Foreskin keratinocyte (primary cell): ENCODE measurements at places on chromosomes 3 and 15. TPM values are rescaled to one million over a fixed set of nuclear protein-coding genes. Genes with fewer than 3 reads are reported as not detected.
A peak's percentile ranks its signal among the peaks of the same experiment; 100 is the strongest.

DNA sequence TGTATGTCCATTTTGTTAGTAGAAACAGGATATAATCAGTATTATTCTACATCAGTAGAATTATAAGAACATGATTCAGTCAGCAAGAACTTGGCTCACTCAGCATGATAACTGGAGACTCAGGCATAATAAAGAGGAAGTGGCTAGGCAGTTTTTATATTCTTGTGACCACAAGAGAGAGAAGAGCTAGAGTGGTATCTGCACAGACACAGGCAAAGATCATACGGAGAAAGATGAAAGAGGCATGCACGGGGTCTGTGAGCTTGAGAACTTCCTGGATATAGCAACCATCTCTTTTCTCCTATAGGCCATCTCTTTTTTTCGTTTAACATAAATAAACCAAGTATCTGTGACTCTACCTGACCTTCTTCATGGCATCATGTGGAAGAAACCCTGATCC lies 46.8 kb downstream of the MYO5A start:
- DNase-seq = peak; percentile 69

DNA sequence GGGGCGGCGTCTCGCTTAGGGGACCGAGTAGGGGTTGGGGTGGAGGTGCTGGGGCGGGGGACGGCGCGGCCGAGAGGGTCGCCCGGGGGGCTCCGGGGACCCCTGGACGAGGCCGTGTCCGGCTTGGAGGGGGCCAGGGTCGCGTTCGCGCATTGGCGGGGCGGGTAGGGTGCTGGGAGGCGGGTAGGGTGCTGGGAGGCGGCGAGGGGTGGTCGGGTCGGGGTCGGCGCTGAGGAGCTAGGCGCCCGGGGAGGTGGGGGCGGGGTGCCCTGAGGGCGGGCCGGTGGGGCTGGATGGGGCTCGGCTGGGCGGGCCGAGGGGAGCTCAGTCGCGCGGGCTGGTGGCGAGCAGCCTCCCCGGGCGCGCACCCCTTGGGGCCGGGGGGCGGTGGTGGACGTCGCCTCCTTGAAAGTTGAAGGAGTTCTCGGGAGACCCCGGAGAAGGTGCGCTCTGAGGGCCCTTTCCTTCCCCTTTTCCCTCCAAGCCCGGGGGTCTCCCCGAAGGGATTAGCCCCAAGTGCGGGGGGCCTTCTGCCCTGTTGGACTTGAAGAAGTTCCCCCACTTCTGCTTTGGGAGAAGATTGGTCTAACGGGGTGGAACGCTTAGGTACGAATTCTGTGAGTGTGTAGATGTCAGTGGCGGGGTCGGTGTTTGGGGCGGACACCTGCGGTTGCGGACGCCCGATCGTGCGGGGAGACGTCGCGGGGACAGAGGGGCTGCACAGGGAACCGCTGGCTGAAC lies 543 bp downstream of the MEF2A start:
- no peak for DNase-seq

GRCh38 chr3:55174747-55175146 lies 246.9 kb upstream of the LRTM1 start:
- DNase-seq = no peak

DNA sequence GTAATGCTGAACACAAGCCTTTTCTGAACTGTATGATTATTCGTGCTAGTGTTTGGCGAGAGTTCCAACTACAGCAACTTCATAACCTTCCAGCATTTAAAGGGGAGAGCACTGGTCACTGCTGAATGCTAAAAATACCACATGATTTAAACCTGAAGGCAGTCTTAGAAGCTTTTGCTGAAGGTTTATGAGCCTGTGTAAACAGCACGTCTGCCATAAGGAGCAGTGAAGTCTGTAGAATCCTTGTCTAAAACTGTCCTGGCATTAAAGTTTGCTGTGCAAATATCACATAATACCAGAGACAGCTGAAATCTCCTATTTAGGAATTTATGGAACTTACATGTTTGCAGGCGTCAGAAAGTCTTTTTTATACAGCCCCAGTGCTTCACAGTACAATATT lies 5.9 kb downstream of the SATB1 start:
- DNase-seq = no peak

DNA sequence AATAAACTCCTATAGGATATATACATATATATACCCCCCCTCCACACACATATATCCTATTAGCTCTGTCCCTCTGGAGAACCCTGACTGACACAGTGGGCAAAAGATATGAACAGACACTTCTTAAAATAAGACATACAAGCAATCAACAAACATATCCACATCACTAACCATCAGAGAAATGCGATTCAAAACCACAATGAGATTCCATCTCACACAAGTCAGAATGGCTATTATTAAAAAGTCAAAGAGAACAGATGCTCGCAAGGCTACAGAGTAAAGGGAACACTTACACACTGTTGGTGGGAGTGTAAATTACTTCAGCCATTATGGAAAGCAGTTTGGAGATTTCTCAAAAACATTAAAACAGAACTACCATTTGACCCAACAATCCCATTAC lies 46.2 kb upstream of the ARHGEF26 start:
- DNase-seq = no peak

DNA sequence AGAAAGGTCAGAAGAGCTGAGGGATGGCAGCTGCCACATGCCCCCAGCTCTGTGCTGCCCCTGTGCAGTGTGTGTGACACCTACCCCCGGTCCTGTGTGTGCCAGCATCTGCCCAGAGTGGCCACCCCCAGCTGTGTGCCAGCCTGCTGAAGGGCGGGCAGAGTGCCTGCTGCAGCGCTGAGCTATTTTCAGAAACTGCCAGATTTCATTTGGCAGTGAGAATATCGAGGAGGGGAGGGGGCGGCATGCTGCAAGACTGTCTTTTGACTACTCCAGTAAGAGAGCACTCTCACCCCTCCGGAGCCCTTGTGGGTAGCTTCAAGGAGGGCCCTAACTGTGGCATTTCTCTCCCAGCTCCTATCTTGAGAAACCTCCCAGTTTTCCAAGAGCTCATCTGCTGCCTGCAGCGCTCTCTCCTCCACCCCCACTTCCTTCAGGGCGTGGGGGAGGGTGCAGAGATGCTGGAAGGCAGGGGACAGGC lies 25.2 kb upstream of the DOCK3 start:
- DNase-seq = no peak

- peak; percentile 47 for DNase-seq
These were observed 408.6 kb downstream of the GBE1 start for GRCh38 chr3:81352867-81353266.

DNA sequence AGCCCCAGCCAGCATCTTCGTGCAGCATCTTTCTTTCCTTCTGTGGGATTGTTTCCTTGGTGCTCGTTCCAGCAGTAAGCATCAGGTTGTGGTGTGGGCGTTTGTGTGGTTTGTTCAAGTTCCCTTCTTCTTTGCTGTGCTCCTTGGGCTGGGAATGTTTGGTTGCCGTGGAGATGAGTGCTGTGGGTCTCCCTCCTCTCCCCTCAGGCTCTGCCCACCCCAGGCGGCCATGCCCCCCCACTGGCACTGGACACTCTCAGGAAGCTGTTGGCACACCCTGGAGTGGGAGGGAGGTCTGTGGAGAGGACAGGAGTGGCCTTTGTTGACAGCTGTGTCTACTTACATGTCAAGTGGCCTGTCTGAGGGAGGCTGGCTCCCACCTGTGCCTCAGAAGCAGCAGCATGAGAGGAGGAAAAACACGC lies 46.5 kb upstream of the SACM1L start:
- no peak for DNase-seq

DNA sequence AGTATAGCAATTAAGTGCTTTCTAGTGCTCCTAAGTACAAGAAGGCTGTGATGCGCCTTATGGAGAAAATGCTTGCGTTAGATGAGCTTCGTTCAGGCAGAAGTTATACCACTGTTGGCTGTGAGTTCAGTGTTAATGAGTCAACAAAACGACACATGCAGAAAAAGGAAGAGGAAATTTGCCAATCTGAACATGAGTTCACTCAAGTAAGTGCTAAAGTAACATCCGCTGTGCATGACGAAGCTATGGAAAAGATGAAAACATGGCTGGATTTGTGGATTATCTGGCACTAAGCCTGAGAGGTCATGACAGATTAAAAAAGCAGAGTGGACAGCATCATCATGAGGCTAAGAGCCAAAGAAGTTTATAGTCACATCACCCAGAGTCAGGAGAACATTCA lies 36.9 kb downstream of the SH3BP5 start:
- DNase-seq = no peak

DNA sequence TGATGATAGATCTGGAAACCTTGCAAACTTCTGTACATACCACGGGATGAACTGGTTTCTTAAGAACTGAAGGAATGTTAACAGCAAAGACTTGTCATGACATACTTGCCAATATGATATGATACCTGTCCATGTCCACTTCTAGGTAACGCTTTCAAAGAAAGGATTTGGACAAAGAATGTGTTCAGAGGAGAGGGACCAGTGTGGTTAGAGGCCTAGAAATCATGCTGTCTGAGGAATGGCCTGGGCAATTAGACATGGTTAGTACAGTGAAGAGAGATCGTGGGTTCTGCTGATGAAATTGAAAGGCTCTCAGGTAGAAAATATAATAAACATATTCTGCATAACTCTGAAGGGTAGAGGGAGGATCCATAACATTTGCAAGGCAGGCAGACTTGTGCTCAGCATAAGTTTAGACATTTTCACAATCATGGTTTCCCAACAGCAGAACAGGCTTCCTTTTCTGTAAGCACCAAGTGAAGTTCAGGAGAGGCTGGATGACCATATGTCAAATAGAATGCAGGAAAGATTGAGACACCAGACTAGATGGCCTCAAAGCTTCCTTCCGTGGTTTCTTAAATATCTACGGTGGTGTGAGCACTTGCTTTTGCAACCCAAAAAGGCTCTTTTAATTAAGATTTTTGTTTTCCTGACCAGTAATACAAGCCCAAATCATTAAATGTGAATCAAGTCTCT lies 39.9 kb downstream of the TGFBR2 start:
- no peak for DNase-seq

DNA sequence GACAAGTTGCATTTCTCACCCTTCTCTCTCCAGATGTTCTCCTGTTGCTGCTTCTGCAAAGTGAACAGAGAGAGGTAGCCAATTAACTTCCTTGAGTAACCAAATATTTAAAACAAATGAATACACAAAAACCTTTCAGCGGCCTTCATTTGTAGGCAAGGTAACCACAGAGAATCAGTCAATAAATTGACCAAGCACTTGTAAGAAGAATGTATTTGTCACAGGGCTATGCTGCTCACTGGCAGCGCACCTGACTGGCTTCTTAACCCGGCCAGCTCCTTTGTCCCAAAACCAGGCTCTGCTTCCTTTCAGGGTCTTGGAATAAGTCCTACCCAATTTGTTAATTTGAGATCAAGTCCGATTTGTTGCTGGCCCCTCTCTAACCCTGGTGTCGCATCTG lies 43.5 kb upstream of the STXBP5L start:
- DNase-seq = no peak

- DNase-seq = no peak
These were observed 264.7 kb downstream of the ZBBX start for GRCh38 chr3:167115331-167115934.

DNA sequence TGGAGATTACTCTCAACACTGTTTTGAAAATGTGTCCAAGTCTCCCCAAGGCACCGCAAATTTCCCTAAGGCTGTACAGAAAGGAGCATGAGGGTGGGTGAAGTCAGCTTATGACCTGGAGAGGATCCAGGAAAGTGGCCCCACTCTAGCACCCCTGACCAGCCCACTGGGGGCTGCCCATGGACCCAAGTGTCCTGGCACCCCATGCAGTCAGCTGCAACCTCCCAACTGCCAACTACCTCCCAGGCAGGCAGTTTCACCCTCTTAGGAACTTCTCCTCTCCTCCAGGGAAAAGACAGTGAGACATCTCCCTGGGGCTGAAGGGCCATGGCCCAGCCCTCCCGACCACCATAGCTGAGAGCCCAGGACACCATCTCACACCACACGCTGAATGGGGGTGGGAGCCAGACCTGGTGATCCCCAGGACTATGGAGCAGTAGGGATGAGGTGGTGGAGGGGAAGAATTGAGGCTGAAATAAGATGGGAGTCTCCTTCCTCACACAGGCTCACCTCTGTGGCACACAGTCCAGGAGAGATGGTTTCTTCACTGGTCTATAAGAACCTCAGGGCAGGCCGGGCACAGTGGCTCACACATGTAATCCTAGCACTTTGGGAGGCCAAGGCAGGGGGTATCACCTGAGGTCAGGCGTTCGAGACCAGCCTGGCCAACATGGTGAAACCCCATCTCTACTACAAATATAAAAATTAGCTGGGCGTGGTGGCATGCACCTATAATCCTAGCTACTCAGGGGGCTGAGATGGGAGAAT lies 104.4 kb downstream of the DAPK2 start:
- DNase-seq = no peak

Gene GYG1
- polyA plus RNA-seq = 22.1 and 24.9 TPM in 2 replicates

Gene IQGAP1
- polyA plus RNA-seq = 99.5 and 102 TPM in 2 replicates

Gene SLC12A8
- polyA plus RNA-seq = 6.0 and 6.9 TPM in 2 replicates

Gene PYGO1
- polyA plus RNA-seq = 1.1 and 1.2 TPM in 2 replicates

Gene ST8SIA2
- 0.48 and 1.0 TPM in 2 replicates for polyA plus RNA-seq

Gene RTP4
- 0.06 and 0.08 TPM in 2 replicates for polyA plus RNA-seq

Gene SLC22A14
- 0.03 and 0.08 TPM in 2 replicates for polyA plus RNA-seq

Gene FGF7
- not detected in 2 replicates for polyA plus RNA-seq

Gene SCG3
- 0.01 TPM in 1 of 2 replicates, not detected in the other for polyA plus RNA-seq
